Stimulated activated CD4-positive, alpha-beta T cell treated with anti-CD3 and anti-CD28 coated beads, Interleukin-2, amount 100 ng/mL, for 48 hours (primary cell): ENCODE measurements at places on chromosomes 12 and 14.

DNA sequence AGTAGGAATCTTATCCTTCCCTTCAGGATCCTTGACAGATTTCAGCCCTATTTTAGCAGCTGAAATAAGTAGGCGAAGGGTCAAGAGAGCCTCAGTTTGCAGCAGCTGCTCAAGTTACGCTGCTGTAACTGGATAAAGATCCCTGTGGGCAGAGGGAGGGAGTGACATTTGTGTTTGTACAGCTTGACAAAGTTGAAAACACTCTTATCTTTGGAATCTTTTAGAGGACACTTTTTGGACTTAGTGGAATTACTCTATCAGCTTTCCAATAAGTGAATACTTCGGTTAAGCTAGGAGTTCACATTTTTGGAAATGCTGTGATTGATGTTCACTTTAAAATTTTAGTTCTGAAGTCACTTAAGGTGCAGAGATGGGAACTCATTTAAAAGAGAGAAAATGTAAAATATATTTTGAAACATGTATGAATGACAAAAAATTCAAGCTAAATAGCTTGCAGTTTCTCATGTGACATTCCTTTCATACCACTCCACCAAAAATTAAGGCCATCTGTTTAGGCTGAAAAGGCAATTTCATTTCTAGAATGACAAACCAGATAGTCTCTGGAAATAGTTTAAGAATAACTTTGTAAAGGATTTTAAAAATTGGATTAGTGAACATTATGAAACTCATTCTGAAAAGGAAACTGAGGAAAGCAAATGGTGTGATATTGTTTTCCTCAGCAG is 55.2 kb downstream of the SLC38A4 start:
- DNase-seq: no peak

DNA sequence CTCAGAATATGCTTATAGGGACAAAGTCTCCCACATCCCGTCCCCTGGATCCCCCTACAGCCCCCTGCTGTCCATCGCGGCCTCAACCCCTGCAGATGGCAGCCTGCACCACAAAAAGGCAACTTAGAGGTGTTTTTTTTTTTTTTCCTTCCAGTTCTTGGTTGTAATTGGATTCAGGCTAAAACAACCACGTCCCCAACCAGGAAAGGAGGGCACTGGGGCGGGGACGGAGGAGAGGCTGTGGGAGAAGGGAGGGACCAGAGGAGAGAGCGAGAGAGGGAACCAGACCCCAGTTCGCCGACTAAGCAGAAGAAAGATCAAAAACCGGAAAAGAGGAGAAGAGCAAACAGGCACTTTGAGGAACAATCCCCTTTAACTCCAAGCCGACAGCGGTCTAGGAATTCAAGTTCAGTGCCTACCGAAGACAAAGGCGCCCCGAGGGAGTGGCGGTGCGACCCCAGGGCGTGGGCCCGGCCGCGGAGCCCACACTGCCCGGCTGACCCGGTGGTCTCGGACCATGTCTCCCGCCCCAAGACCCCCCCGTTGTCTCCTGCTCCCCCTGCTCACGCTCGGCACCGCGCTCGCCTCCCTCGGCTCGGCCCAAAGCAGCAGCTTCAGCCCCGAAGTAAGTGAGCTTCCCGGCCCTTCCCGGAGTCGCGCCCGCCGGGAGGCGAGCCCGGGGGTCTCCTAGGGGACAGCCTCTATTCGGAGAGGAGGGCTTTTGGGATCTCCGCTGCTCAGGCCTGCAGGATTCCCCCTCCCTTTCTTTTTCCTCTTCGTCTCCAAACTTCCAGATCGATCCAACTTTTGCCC is at the start of gene MMP14:
MMP14 (plus strand) TSS at position 285 of the 813 bp plus-strand sequence; CDS start at position 518, 233 bp downstream.
- DNase-seq: no peak

GRCh38 chr12:95922231-95922630 is 20.2 kb downstream of the CCDC38 start:
- DNase-seq: no peak

DNA sequence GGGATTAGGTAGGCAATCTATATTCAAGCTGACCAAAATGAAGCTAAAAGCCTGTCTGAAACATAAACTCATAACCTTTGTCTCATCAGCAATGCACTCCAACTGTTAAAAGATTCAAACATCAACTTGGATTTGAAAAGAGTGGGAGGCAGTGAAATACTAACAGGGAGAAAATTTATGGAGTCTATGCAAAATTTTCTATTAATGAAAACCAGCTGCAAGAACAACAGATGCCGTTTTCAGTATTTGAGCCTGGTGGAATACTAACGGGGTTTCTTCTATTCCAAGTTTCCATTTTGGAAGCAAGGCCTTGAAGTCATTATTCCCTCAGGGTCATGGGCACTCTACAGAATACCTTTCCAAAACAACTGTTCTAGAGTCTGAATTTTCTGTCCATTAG is 88.3 kb downstream of the LRP6 start:
- no peak for DNase-seq

DNA sequence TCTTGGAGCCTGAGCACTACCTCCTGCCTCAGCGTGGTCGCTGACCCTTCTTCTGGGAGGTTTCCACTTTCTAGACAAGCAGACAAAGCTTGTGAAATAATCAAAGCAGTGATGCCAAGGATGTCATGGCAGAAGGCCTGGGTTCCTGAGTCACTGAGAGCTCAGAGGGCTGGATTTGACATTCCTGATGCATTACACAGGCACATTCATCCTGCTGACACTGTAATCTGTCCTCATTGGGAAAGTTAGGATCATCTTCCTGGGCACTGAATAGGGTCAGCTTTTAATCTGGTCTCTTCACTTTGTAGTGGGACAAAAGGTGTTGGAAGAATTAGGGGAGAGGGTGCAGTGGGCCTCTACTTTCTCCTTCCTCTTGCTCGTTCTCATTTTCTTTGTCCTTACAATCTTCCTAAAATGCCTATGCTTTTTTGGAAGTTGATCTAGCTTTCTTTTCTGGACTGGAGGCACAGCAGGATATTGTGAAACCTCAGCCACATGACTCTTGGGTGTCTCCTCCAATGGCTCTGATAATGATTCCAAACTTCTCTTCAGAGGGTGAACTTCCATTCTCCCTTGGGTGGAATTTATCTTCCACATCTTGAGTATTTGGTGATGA is 29.6 kb downstream of the EEA1 start:
- DNase-seq: no peak

GRCh38 chr14:100788517-100788916 is 37.4 kb upstream of the MEG3 start:
- DNase-seq: no peak

DNA sequence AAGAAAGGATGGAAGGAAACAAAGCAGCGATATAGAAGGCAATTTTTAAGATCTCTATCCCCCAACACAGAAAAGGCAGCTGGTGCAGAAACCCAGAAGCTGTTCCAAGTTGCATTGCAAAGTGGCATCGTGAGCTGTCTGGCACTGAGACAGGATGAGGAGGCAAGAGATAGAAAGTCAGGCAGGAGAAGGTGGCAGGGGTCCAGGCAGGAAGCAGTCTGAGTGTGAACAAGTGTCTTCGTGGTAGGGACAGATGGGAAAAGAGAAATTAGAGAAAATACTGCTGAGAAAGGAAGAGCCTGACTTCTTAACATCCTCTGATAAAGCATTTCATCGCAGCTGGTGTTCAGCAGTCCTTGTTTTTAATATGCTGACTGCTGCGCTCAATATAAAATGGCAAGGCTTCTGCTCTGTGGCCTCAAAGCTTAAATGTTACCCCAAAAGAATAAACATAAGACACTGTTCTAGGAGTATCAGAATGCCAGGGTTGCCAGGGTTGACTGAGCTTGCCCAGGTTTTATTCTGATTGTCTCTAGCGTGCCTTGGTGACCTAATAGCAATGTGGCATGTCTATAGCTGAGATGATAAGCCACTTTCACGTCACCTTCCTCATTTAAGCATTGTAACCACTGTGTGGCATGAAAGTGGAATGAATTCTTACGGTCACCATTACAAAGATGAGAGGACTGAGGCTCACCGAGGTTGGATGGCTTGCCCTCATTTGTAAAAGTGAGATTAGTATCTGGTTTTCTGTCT is 397.6 kb downstream of the NUAK1 start:
- no peak for DNase-seq

- no peak for DNase-seq
These were observed 55.1 kb downstream of the ERH start for GRCh38 chr14:69342928-69343525.
